ENCODE measurements at places on chromosomes 7 and 10.

- DNase-seq = no peak
These were observed 67.8 kb downstream of the TBXAS1 start for GRCh38 chr7:139896831-139897230.

DNA sequence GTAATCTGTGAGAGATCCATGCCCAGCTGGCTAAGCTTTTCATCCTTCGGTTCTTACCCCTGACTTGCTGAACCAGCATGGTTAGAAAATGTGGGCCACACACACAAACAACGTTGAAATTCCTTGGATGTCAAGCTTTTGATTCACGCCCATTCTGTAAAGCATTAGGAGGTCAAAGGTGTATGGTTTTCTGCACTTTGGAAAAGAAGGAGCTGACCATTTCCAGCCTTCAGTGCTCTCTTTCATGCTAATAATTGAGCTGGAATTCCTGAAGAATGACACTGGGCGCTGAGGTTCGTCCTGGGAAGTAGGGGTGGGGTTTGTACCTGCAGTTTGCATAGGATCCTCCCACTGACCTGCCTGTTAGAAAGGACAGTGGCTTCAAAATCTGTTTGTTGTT, 23.1 kb downstream of the KLF6 start:
- DNase-seq = no peak

DNA sequence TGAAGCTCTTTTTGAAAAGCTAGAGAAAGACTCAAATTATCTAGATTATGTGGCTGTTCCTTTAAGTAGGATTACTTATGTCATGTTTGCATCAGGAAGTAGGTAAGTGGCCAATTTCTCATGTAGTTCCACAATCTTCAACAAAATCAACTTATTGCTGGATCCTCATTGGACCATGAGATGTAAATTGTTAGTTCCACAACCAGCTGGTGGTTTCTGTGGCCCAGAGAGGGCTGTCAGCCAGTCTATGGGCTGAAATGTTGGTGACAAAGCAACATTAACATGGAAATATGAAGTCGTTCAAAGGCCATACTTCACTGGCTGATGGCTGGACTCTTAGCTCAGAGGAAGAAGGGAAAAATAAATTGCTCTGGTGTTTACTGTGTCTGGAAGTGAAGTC, 157.9 kb downstream of the PLXDC2 start:
- DNase-seq = no peak

- no peak for DNase-seq
These were observed 18.7 kb downstream of the TTYH3 start for GRCh38 chr7:2650451-2650850.

DNA sequence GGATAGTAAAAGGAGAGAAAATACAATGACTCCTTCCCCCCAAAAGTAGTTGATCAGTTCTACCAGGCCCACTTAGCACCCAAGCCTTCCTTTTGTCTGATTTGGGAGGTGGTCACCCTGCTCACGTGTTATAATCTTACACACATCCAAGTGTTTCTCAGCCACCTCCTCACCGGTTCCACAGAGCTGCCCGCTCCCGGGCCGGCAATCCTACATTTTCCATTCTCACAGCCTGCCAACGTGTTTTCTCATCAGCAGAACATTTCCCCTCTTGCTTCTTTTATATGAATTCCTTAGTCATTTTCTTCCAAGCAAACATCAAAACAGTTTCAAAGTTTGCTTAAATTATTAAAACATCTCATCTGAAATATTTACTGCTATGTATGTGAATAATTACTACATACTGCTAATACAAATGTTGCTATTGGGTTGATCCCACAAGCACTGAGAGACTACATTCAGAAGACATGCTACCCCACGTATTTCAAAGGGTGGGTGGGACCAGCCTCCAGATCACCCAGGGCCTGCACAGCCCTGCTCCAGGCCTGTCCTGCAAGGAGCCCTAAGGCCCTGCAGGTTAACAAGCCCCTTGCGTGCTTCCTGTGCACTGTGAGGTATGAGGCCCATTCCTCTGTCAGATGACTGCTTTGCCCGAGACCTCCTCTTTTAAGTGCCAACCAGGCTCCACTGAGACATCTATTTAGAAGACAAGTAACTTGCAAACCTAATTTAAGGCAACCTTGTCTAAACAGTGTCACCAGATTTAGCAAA, 75.3 kb downstream of the GRB10 start:
- DNase-seq = peak; percentile 31

- peak; percentile 44 for DNase-seq
These were observed 829 bp downstream of the CHRM2 start for GRCh38 chr7:136869001-136869961.

- DNase-seq = no peak
These were observed 5.7 kb downstream of the PDK4 start for GRCh38 chr7:95590387-95591248.

DNA sequence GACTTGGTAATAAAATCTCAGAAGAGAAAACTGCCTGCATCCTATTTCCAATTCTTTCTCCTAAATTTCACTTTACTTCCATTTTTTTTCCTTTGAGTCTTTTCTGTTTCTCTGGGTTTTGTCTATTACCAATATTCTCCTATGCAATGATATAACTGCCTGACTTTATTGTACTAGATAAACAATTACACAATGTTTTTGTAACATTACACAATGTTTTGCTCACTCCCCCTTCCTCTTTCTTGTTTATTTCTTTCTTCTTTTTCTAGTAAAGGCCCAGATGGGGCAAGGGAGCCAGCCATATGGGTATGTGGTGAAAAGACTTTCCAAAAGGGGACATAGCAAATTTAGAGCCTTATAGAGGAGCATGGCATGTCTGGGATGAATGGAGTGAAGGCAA, 278.7 kb upstream of the PHYHIPL start:
- no peak for DNase-seq

DNA sequence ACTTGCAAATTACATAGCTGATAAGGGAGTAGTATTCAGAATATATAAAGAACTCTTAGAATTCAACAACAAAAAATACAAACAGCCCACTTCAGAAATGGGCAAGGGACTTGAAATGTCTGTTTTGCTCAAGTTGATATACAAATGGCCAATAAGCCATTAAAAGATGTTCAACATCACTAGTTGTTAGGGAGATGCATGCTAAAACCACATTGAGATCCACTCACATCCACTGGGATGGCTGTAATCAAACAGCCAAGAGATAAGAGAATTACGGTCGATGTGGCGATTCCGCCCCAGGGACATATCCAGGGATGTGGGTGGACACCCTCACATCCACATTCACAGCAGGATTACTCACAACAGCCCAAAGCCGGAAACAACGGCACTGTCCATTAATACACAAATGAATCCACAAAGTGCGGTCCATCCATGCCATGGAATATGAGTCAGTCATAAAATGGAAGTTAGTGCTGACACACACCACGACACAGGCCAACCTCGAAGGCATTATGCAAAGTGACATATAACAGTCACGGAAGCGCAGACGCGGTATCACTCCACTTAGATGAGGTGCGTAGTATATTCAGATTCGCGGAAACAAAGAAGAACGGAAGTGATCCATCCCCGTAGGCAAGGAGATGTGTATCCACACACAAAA, 227.8 kb downstream of the DNAJB6 start:
- no peak for DNase-seq

DNA sequence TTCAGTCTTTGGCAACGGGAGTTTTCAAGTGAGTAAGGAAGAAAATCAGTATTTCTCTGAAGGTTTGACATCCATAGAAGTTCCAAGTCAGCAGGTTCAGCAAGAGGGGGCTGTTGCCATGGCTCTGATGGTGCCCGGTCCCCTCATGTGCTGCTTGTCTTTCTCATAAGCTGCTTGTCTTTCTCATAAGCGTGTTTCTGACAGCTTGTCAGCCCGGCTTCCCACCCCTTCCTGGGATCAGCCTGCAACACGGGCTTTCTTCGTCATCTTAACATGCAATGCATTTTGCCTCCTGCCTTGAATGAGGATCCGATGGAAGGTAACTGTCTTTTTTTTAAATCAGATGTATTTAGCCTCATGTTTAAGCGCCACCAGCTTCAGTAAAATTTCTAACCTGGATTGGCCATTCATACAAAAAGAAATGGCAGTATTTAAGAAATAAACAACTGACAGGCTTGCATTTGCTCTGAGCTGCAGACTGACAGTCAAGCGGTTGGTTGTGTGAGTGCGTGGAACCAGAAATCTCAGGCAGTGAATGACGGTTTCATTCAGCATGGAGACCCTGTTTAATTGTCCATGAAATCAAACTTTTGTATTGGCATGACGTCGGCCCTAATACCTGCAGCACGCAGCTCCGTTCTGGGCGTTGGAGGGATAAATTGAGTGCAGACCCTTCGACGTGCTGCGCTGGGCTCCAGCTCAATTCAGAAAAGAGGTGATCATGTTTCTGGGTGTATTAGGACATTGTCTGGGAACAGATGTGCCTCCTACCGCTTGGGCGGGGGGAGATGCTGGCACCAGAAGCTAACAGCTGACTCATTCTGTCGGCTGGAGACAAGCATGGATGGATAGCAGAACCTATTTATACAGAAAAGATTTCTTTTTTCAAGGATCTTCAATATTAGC, 454.7 kb upstream of the FOXK1 start:
- DNase-seq = no peak

All from GM23248 (cell line).